ENCODE measurements at places on chromosomes 6 and 20.
A peak's percentile ranks its signal among the peaks of the same experiment; 100 is the strongest.

GRCh38 chr20:46743088-46743487 lies 33.6 kb downstream of the SLC2A10 start:
- DNase-seq = no peak

- DNase-seq = no peak
Measured at GRCh38 chr6:119445666-119446065, 96.1 kb upstream of the MAN1A1 start.

DNA sequence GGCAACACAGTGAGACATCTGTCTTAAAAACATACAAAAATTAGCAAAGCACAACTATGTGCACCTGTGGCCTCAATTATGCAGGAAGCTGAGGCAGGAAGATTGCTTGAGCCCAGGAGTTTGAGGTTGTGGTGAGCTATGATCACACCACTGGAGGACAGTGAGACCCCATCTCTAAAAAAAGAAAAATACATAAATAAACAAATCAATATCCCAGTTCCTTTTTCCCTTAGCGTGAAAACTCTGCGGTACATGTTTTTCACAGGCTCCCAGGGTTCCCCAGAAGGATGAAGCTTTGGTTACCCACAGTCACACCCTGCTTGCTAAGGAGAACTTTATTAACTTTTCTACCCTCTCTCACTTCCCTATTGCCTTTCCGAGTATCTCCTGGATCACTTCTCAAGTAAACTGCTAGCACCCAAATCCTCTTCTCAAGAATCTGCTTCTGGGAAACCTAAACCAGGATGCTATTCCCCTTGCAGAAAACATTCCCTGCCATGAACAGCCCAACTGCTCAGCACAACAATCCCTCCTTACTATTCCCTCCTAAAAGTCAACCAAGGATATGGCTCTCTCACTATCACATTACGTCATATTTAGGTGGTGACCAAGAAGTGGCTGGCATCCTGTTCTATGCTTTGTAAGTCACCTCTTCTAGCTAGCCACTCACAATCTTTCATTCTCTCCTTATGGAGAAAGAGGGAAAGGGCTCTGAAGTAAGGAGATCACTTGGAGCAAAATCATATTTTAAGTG lies 122.4 kb downstream of the IPCEF1 start:
- no peak for DNase-seq

DNA sequence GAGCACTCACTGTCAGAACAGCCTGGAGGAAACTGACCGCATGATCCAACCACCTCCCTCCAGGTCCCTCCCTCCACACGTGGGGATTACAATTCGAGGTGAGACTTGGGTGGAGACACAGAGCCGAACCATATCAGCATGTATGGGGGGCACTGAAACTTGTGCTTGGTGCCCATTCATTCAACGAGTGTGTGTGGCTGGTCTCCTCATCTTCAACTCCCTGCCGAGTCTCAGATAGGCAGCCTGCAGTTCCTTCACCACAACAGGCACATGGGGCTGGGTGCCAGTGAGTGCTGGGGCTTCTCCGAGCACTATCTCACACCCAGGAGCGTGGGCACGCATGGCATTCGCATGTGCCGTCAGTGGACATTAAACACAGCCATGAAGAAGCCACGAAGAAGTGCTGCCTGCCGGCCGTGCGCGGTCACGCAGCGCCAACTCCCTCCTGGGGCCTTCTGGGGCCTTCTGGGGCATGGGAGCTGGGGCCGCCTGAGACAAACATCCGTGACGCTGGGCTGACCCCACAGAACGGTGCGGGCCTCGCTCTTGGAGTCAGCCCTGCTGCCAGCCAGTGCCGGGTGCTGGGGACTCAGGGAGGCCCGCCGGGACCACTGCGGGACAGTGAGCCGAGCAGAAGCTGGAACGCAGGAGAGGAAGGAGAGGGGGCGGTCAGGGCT lies 714 bp upstream of the RTEL1 start:
- no peak for DNase-seq

DNA sequence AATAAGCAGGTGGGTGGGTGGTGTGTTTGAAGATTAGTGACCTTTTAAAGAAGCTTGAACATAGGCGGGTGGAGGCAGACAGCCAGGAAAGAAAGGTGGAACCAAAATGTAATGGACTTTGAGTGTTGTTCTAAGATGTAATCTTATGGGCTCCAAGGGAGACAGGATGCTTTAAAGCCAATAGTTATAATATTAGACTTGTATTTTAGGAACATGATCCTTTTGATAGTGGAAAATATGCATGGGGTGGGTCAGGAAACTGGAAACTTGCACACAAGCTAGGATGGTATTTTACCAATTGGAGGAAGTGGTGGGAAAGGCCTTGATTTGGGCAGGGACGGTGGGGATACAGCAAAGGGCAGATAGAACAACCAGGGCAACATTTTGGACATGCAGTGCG lies 151.8 kb upstream of the PDE7B start:
- no peak for DNase-seq

GRCh38 chr6:36676141-36677058 lies 2.1 kb upstream of the CDKN1A start:
- DNase-seq = no peak

DNA sequence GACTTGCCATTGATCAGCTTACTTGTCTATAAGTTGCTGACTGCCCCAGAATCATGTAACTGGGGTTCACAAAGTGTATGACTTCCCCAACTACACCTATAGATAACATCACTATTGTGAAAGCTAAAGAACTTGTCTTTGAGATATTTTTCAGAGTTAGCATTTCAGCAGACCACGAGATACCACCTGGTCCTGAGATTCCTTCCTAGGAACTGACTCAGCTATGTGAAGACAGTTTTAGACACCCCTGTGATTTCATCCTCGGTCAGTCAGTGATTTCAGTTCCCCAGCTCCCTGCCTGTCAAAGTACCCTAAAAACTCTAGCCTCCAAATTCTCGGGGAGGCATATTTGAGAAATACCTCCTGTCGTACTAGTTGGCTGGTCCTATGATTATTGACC lies 62.4 kb downstream of the TXNDC5 start:
- DNase-seq = no peak

DNA sequence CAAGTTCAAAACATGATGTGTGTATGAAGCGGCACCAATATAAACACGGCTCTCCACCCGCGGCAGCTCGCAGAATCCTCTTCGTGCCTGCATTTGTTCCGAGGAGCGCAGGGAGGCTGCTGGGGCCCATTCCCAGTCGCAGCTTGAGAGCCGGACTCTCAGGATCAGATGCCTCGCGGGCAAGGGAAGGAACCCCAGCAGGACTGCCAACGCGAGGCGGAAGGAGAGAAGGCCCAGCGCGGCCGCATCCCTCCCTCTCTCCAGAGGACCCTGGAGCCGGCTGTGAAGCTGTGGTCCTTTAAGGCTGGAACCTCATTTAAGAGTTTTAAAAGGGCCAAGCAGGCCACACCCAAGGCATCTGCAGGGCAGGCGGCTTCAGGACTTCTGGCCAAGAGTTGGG lies 44.2 kb upstream of the ZBP1 start:
- no peak for DNase-seq

GRCh38 chr20:20037960-20038359 lies 14.3 kb downstream of the CRNKL1 start:
- DNase-seq = no peak

- DNase-seq = no peak
Measured at GRCh38 chr6:104623052-104623690, 236.5 kb downstream of the HACE1 start.

- no peak for DNase-seq
Measured at GRCh38 chr6:21001736-21002135, 467.5 kb downstream of the CDKAL1 start.

- peak; percentile 61 for DNase-seq
Measured at GRCh38 chr20:62603021-62603906, 39.0 kb upstream of the SLCO4A1 start.

DNA sequence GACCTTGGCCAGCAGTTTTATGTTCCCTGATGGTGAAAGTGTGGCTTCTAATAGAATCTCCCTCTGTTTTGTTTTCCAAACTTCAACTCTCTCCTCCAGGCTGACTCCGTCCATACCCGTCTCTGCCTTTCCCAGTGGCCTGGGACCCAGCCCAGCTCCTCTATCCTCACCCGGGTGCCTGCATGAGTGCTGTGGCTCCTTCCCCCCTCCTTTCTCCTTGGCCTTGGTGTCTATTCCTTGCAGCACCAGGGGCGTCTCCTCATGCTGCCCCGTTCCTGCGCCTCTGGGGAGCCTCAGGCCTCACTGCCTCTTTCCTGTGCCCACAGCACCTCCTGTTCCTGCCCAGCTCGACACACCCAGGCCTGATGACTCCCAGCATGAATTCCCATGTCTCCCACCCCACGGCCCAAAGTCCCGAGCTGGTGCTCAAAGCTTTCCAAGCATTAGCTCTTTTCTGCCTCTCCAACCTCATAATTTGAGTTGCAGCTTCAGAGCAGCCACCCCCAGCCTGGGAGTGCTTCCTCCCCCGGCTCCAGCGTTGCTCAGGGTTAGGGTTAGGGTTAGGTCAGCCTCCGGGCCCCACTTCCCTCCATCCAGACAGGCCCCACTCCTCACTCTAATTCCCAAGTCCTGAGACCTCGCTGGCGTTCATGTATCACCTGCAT lies 56.3 kb upstream of the AFDN start:
- DNase-seq = no peak

- peak; percentile 24 for DNase-seq
Measured at GRCh38 chr6:28758046-28758817, 165.6 kb downstream of the TRIM27 start.

GRCh38 chr20:3857405-3857804 lies 10.8 kb downstream of the MAVS start:
- DNase-seq = no peak

DNA sequence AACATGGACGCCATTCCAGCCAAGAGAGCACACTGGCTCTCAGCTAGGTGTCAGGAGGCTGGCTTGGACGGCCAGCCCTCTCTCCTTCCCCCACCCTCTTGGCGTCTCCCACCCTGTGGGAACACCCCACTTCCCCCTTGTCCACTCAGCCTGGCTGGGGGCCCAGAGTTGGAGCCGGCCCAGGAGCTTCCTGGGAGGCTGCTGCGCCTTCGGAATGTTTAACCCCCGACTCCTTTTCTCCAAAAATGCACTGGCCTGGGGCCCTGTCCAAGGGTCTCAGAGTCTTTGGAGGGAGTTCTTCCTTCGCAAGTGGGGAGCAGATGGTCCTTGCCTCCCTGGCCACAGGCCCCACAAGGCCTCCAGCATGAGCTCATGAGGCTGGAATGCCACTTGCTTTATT lies 4.1 kb downstream of the ADAM33 start:
- DNase-seq = no peak

DNA sequence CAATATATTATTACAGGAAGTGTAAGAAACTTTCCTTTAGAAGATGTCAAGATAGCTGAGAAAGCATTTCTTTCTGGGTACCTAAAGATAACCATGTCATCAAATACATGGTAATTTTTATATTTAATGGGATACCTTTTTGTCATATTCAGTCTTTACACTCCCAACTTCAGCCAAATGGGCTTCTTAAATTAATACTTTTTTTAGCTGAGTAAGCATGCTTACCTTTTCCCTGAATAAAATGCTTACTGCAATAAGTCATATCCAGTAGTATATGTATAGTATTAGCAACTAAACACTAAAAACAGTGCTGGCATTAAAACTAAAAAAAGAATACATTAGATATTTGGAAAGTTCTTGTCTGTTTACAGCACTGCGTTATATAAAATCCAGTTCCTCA lies 17.4 kb upstream of the PBOV1 start:
- no peak for DNase-seq

DNA sequence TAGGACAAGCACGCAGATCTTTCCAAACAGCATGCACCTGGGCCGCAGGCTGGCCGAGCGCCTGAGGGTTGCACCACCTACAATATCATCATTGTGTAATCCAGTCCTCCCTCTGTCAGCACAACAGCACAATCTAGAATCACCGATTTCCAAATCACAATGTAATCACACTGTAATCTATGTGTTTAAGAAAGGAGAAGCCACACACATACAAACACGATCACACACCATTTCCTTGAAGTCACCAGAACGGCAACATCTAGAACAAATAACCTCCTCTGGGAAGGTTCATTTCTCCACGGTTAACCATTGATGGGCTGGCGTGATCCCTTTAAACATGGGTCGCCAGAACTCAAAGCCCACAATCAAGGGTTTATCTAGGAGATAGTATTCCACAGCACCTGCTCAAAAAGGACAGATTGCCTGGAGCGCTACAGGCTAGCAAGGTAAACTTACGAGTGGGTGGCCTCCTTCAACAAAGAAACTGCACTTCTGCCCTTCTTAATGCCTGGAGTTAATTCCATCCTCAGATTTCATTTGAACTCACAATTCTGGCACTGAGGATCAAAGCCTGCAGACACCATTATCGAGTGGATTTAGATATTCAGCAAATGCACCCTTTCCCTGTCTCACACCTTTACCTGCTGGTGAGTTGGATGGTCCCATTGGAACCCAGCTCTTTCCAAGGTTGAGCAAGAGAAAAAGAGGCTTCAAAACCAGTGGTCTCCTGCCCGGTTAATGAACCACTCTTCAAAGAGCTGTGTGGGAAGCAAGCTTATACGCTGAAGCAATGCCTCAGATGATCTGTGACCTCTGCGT lies 83.8 kb upstream of the FOXQ1 start:
- no peak for DNase-seq

- peak; percentile 60 for DNase-seq
Measured at GRCh38 chr20:46040902-46041535, 12.0 kb downstream of the SLC12A5 start.

GRCh38 chr6:6393069-6393529 lies 72.6 kb upstream of the F13A1 start:
- DNase-seq = no peak

- DNase-seq = peak; percentile 54
Measured at GRCh38 chr20:15708984-15709598, 864.2 kb downstream of the KIF16B start.

- peak; percentile 57 for DNase-seq
Measured at GRCh38 chr6:45714006-45714730, 301.5 kb downstream of the CLIC5 start.

GRCh38 chr6:90758741-90759140 lies 171.9 kb upstream of the MAP3K7 start:
- no peak for DNase-seq

DNA sequence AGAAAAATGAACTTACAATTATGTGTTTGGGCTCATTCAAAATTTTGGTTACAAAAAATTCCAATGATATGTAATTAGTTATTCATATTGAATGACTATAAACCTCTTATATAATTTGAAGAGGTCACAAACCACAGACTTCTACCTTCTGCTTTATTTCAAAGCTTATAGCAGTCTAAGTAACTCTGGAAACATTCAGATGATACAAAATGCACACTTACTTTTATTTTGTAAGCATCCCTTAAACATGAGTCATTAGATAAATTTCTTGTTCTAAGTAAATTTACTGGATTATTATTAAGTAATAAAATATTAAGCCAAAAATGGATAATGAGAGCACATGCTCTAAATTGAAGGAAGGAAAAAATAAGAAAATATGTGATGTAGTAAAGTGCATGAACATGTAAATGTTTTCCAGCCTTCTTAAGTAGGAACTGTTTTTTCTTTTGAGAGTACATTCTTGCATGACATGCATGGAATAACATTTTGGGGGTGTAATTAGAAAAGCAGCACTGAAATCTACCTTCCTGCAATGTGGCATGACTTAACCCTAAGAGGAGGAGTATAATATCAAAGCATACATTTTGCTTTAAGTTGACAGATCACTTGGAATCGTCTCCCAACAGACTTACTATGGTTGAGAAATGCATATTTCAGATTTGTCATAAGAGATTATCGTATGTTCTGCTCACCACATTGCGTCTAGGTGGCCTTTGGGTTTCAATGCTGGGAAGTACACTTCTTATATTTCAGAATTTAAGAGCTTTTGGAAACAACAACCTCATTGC lies 372.7 kb upstream of the HSF2 start:
- no peak for DNase-seq

GRCh38 chr20:2902291-2902690 lies 29.0 kb downstream of the PTPRA start:
- DNase-seq = no peak
